ENCODE measurements at places on chromosomes 3 and 15.
A peak's percentile ranks its signal among the peaks of the same experiment; 100 is the strongest.

GRCh38 chr3:64443546-64444381 is 218.5 kb upstream of the PRICKLE2 start:
- no peak for ATAC-seq

DNA sequence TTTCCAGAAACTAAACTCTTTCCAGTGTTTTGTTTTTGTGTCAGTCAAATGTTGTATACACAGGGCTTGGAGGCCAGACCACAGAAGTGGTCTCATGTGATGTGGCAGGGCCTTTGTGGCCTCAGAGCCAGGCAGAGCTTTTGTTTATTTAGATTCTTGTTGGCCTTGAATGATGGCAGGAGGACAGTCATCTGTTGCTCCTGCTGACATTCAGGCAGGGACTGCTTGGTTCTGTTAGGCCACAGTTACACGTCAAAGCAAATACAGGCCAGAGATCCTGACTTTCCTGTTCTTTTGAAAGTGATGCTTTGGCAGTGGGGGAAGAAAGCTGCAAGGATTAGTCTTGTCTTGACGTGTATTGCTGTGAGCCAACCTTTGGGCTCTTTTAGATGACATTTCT is 325.1 kb downstream of the CACNA2D3 start:
- ATAC-seq, result peak; percentile 93

DNA sequence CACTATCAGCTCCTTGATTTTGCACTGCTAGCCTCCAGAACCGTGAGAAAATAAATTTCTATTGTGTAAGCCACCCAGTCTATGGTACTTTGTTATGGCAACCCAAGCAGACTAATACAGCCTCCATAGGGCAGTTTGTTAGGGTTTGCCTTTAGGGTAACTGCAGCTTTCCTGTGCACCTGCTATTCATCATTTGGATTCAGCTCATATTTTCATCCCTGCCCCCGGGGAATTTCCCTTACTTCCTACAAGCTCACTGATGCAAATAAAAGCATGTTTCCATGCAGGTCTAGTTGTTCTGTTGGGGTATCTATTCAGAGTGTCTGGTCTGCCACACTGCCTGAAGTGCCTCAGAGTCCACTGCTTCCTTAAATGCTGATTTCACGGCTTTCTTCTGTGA is 48.6 kb upstream of the ATOSA start:
- no peak for ATAC-seq

DNA sequence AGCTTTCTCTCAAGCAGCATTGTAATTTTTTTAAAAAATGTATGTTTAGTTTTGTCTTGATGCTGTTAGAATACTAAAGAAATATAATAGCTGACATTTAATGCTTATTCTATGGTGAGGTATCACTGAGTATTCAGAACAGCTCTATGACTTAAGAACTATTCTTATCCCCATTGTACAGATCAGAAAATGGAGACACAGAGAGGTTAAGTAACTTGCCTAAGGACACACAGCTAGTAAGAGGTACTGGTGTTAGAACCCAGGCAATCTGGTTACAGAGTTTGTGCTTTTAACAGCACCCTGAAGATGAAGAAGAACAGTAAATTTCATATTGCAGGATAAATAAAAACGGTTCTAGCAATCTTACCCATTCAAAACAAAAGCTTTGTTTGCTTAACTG is 15.5 kb downstream of the PLA2G4D start:
- ATAC-seq, result no peak

DNA sequence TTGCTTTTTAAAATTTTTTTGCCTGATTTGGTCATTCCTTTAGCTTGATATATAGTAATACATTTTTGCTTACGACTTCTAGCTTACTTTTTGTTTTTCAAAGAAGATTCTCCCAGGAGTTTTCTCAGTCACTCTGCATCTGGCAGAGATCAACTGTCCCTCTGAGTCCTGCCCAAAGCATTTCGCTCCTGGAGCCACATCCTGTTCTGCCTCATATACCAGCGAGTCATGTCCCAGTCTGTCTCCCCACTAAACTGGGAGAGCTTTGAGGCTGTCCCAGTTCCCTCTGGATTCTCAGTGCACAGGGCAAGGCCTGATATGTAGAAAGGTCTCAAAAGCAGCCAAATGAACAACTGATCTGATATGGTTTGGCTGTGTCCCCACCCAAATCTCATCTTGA is 326.3 kb downstream of the ARRDC4 start:
- no peak for ATAC-seq

DNA sequence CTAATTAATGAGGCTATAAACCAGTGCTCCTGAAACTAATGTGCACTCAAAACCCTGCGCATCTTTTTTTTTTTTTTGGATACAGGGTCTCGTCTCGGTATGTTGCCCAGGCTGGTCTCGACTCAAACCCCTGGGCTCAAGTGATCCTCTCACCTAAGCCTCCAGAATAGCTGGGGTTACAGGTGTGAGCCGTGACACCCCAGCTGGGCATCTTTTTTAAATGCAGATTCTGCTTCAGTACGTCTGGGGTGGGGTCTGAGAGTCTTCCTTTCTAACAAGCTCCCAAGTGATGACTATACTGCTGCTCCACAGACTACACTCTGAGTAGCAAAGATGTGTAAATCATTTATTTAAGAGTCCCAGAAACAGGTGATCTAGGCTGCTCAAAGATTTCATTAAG is 73.0 kb downstream of the BFSP2 start:
- no peak for ATAC-seq

DNA sequence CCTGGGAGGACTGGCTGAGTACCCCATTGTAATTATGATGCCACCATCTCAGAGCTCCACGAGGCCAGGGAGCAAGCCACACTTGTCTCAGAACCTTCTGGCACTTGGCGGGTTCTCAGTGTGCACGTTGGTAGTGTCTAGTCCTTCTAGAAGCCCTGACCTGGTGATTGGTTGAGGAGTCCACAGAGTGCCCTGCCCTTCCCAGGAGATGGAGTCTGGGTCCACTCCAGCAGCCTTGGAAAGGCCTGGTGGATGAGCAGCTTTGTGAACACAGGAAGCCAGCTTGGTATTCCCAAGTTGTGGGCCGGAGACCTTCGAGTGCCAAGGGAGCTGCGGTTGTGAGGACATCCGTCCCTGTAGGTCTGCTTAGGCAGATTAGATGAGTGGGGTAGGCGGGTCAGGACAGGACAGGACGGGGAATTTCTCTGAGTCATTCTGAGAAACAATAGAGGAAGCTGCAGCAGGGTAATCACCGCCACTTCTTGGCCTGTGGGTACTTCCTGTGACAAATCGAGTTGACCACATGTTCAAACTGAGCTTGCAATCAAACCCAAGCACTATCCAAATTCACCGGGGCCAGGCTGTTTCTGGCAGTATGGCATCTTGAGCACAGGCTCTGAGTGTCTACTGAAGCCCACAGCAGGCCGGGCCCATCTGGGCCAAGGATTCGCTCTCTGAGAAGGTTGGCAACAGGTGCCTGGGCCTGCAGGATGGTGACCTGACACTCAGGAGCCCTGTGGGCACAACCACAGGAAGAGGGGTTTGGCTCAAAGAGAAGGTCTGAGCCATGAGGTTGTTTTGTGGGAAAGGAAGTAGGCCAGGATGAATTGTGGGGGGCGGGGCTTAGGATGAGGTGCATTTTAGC is 71.5 kb upstream of the PLXNA1 start:
- ATAC-seq, result peak; percentile 96

GRCh38 chr3:12188328-12188648 is 29.6 kb upstream of the TIMP4 start:
- no peak for ATAC-seq

DNA sequence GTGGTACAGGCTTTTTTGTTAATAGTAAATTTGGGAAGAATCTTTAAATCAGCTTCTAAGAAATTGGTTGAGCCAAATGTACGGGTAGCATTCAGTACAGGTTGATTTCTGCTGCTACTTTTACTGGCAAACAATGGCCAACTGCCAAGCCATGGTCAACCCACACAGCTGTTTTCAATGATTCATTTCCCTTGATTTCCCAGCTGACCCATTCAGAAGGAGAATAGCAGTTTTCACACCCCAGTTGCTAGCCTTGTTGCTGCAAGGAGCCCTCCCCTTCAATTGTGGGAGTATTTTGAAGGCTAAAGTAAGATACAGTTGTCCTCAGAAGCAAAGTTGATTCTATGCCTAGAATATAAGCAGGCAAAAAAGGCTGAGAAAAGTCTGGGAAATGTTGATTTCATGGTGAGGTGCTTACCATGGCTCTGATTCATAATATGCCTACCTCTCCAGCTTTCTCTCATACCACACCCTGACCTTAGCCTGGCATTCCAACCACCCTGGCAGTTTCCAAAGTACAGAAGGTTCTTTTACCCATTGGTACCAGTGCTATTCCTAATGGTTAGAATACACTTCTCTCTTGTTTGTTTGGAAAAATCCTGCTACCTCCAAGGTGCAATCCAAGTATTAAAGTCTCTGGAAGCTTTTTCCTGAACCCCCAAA is 320.3 kb upstream of the TGFBR2 start:
- ATAC-seq, result peak; percentile 58

DNA sequence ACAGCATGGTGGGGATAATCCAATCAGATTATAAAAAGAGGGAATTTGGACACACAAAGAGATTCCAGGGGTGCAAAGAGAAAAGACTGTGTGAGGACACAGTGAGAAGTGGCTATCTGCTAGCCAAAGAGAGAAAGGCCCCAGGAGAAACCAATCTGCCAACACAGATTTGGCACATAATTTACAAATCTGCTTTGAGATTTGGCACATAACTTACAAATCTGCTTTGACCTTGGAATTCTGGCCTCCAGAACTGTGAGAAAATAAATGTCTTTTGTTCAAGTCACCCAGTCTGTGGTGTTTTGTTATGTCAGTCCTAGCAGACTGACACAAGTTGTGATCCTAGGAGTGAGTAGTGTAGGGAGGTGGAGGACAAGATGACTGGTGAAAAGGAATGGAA is 3.5 kb upstream of the TM4SF18 start:
- ATAC-seq, result no peak

DNA sequence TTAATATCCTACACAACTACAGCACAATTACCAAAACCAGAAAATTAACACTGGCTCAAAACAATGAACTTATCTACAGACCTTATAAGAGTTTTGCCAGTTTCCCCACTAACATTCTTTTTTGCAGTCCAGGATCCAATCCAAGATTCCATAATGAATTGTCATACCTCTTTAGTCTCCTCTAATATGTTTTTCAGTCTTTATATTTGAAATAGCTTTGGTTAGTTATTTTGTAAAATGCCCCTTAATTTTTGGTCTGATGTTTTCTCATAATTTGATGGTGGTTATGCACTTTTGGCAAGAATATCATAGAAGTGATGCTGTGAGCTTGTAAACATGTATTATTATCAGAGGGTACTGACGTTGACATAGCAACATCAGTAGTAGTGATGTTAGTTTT is 124.3 kb downstream of the ISL2 start:
- ATAC-seq, result no peak

- no peak for ATAC-seq
These were observed 336.6 kb upstream of the SLCO3A1 start for GRCh38 chr15:91516866-91517265.

DNA sequence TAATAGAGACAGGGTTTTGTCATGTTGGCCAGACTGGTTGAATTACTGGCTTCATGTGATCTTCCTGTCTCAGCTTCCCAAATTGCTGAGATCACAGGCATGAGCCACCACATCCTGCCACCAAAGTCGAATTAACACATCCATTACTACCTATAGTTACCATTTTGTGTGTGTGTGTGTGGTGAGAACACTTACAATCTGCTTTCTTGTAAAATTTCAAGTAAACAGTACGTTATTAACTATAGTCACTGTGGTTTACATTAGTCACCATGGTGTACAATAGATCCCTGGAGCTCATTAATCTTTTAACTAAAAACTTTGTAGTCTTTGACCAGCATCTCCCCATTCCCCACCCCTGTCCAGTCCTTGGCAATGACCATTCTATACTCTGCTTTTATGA is 270.0 kb downstream of the NAALADL2 start:
- no peak for ATAC-seq

DNA sequence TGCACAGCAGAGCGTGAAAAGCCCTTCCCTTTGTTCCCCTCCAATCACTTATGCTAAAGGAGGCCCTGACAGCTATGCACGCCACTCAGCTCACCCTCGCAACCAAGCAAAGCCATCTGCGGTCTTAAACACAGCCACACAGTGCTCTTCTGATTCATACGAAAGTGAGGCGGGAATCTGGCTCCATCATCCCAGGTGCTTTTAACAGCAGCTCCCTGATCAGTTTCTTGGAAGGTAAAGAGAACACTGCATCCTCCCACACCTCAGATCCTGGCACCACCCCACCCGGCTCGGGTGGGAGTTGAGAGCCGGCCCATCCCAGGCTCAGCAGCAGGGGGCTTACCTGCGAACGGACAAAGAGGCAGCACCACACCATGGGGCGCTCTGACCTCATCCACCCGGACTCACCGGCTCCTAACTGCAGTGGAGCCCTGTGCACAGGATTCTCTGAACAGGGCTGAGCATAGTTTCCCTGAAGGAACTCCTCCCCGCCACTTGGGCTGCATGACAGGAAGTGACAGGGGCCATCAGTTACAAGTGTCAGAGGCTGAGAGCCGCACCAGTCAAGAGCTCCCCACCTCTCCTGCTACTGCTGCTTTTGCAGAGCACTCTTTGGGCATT is 114.3 kb upstream of the ARHGEF3 start:
- ATAC-seq, result peak; percentile 59

DNA sequence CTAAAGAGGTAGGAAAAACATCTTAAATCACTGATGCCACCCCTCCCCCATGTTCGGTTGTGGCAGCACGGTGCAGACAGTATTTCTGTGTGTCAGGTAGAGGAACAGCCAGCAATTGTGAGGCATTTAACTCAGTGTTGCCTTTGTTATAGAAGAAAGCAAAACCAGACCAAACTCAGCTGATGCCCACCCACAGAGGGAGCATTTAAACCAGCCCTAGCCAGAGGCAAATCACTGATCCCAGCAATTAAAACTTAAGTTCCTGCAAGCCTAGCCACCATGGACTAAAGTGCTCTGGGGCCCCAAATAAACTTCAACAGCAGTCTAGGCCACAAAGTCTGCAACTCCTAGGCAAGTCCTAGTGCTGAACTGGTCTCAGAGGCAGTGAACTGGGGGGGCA is 94.5 kb downstream of the CFAP20DC start:
- ATAC-seq, result no peak

GRCh38 chr15:81095690-81096365 is 38.2 kb upstream of the CFAP161 start:
- no peak for ATAC-seq

- ATAC-seq, result peak; percentile 64
These were observed 289.7 kb upstream of the ADAMTS9 start for GRCh38 chr3:64977308-64978100.

GRCh38 chr15:62269504-62269903 is 104.4 kb upstream of the C2CD4B start:
- no peak for ATAC-seq

DNA sequence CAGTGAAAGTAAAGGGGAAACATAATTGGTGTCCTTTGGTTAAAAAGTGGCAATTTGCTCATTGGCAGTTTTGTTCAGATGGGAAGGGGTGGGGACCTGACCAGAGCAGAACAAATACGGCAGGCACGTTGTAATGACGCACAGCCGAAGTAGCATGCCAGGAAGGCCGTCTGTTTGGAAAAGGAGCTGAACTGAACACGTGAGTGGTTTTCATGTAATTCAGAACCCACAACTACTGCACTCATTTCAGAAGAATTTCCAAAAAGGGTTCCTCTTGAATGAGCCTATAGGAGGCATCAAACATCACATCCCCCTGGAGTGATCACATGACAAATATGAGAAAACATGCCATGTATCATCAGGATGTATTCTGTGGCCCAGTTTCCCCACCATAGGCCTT is 42.9 kb upstream of the LMCD1 start:
- ATAC-seq, result no peak
